ENCODE measurements at places on chromosomes 7 and 10.
A peak's percentile ranks its signal among the peaks of the same experiment; 100 is the strongest.

DNA sequence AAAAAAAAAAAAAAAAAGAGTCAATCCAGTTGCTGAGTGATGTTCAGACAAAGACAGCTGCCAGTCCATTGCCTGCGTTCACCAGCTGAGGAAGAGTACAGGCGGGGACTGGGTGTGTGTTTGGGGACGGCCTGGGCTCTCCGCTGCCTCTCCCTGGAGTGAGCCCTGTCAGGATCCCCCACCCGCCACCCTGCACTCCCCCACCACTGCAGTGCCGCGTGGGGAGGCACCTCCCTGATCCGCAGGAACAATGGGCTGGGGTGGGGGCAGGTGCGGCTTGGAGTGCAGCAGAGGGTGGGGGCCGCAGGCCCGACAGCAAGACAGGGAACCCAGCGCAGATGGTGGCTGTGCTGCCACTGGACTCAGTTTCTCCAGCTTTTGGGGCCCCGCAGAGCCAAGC, 1.4 kb downstream of the HSPA12A start:
- no peak for DNase-seq

GRCh38 chr10:70600512-70601395, 1.8 kb downstream of the PRF1 start:
- no peak for DNase-seq

DNA sequence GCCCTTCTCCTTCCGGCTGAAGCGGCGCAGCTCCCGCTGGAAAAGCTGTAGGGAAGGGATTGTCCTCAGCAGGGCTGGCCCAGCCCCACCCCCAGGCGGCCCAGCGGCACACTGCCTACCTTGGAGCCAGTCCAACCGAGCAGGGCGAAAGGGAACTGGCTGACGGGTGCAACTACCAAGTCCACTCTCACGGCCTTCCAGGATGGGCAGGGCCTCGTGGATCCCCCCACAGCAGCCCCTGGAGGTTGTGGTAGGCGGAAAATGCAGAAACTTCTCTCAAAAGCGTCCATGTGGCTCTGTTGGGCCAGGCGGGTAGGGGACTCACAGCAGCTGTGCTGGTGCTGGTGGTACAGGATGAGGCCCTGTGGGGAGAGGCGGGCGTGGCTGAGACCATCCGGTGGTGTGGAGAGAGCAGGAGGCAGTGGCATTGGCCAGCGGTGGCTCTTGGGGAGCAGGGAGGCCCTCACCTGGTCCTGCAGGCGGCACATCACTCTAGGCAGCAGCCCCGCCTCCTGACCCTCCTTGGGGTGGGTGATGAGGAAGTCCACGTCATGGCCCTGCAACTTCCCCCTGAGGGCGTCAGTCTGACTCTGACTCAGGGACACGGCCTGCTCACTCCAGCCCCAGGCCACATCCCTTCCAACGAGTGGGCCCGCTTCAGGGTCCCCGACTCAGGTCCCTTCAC, 8.4 kb upstream of the PGAM2 start:
- DNase-seq: peak; percentile 31

DNA sequence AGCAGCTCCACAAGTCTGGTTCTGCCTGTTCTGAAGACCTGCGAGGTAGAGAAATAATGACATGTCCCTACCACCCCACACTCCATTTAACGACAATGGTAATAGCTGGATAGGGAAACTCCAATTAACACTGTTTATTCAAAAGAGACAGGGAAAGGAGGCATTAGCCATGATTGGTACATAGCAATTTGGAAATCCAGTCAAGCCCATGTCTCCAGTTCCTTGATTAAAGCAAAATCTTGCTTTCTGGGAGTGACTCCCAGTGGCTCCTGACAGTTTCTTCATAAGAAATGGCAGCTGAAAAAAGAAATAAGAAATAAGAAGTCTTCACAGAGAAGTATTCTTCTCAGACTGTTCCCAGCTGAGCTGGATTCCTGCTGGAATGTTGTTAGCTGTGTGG, 140.7 kb upstream of the LYZL2 start:
- no peak for DNase-seq

- no peak for DNase-seq
Observed at GRCh38 chr10:107051769-107052168, 112.7 kb downstream of the SORCS1 start.

- DNase-seq: no peak
Observed at GRCh38 chr10:112744181-112745096, 205.6 kb upstream of the TCF7L2 start.

All from stimulated activated CD8-positive, alpha-beta memory T cell treated with anti-CD3 and anti-CD28 coated beads, Interleukin-4, amount 100 ng/mL, for 4 hours (primary cell).